LHCN-M2 (cell line): ENCODE measurements at places on chromosomes 1 and 21. TPM values are rescaled to one million over a fixed set of nuclear protein-coding genes. Genes with fewer than 3 reads are reported as not detected.

DNA sequence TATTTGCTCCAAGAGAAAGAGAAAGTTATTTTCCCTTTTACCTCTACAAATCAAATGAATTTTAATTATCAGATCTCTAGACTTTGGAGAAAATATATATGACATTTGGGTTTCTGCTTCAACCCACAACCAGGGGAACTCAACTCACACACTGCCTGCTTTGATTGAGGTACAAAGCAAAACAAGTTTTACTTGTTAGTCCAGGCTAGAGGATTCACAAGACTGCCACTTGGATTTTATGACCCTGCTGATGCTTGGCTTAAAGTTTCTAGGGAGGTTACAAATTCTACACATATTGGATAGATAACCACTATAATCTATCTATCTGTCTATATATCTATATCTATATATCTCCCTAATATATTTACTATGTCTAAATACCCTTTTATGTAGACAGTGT lies 467.3 kb upstream of the RGS18 start:
- DNase-seq, result no peak

- peak; percentile 77 for DNase-seq
These were observed 20.7 kb downstream of the MIS18A start for GRCh38 chr21:32257962-32258785.

DNA sequence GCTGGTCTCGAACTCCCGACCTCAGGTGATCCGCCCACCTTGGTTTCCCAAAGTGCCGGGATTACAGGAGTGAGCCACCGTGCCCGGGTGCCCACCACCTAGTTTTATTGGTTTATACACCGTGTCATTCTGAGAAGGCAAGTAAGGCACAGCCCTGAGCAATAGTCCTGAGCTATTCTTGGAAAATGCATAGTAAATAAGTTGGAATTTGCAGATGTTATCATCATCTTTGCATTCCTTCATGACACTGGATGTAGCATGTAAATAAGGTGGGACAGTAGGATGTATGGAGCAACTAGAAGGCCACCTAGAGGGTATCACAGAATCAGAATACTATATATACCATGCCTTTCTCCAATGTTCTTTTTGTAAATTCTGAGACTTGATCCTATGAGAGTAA lies 11.0 kb downstream of the TOR1AIP2 start:
- no peak for DNase-seq

- DNase-seq, result peak; percentile 80
These were observed 5.3 kb downstream of the FCRLB start for GRCh38 chr1:161726473-161727255.

- no peak for DNase-seq
These were observed 61.5 kb upstream of the RAB4A start for GRCh38 chr1:229209386-229209785.

- DNase-seq, result no peak
These were observed 124.9 kb downstream of the KCNK1 start for GRCh38 chr1:233738850-233739249.

GRCh38 chr21:45067462-45068285 lies 6.7 kb upstream of the ADARB1 start:
- no peak for DNase-seq

GRCh38 chr21:24577301-24577700 lies 1030.0 kb downstream of the MRPL39 start:
- no peak for DNase-seq

DNA sequence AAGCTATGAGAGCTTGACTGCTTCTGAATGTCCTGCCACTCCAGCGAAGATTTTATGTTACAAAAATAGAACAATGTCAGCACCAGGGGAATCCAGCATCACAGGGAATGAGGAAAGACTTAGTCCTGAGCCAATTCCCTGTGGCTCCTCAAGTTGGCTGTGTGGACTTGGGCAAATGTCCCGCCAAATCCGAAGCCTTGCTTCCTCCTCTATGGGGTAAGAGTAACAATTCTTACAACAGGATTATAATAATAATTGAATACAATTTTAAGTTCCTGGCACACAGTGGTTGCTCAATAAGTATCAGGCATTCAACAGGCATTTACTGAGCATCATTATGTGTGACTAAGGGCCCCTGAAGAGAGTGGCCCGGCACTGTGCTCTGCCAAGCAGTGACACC lies 44.4 kb downstream of the STPG1 start:
- no peak for DNase-seq

GRCh38 chr1:11768821-11769220 lies 6.8 kb downstream of the C1orf167 start:
- no peak for DNase-seq

DNA sequence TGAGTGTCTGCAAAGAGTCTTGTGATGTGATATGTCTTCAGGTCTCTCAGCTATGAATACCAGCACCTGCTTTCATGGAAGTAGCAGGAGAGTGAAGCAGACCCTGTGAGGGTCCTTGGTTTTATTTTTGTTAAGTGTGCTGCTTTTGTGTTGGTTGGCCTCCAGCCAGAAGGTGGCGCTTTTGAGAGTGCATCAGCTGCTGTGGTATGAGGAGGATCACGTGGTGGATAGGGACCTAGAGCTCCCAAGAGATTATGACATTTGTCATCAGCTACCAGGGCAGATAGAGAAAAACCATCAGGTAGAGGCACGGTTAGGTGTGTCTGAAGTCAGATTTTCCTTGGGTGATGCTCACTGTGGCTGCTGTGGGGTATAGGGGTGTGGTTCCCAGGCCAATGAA lies 1232.1 kb downstream of the MRPL39 start:
- DNase-seq, result no peak

DNA sequence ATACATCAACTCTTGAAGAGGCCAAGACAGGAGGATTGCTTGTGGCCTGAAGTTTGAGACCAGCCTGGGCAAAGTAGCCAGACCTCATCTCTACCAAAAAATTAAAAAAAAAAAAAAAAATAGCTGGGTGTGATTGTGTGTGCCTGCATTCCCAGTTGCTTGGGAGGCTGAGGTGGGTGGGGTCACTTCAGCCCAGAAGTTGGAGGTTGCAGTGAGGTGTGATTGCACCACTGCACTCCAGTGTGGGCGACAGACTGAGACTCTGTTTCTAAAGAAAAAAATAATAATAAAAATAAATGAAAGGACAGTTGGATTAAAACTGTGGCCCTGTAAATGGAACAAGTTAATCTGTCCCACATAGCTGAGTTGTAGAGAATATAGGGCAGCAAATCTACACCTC lies 18.9 kb upstream of the ZNF496 start:
- no peak for DNase-seq

DNA sequence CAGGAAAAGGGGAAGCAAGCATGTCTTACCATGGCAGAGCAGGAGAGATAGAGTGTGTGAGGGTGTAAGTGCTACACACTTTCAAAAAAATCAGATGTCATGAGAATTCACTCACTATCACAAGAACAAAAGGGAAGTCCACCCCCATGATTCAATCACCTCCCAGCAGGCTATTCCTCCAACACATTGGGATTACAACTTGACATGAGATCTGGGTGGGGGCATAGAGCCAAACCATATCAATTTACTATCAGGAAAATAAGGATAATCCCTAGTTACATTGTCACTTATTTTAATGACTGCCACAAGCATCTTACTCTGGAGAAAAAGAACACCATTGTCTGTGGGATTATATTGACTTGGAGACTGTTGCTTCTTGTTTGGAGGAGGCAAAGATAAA lies 66.1 kb upstream of the VANGL1 start:
- no peak for DNase-seq

GRCh38 chr1:156794506-156795373 lies 21.9 kb downstream of the SH2D2A start:
- no peak for DNase-seq

DNA sequence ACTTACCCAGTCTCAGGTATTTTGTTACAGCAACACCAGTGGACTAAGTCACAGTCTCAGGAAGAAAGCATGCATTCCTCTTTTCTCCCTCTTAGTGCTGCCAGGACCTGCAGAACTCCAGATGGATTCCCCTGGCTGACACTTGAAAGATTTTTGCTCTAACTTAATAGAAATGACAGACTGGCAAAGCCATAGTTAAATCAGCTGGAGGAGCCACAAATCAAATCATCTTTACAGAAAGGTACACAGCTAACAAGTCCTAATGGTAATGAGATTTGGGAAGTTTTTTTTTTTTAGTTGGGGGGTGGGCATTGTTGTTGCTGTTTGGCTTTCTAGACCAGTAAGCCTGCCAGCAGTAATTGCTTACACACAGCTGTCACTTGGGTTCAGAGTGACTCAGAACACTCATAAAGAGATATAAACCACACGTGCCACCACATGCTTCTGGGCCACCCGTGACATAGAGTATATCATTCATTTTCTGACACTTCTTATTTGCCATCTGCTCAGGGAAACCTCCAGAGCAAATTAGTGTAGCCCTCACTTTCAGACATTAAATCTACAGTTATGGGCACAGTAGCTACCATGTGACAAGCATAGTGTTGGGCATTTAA lies 72.4 kb downstream of the FH start:
- DNase-seq, result peak; percentile 86

DNA sequence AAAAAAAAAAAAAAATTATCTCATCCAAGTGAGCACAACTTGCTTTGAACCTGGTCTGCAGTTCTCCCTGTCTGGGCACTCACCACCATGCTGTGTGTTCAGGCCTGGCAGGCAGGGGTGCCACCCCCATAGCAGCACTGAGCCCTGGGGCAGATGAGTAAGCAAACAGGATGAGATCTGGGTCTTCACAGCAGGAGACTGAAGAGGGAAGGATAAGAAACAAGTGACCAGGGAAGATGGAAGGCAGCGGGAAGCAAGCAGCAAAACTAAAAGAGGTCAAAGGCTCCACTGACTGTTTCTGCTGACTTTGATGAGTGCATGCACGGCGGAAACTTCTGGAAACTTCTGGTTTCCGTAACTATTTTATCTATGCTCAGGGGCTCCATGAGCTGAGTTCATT lies 133.5 kb upstream of the SOD1 start:
- DNase-seq, result no peak

DNA sequence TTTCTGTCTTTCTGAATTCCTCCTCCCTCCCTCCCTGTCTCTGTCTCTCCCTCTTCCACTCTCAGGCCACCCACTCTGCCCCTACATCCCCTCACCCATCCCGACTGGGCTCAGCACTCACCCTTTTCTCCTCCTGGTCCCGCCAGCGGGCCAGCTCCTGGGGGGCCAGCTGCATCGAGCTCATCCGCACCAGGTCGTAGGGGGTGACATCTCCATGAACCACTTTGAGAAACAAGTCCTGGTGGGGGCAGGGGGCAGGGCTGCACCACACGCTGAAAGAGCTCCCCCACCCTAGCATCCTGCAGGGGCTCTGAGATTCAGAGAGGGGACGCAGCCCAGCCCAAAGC lies 17.8 kb downstream of the SPOCD1 start:
- DNase-seq, result no peak

- DNase-seq, result no peak
These were observed 2.3 kb upstream of the GPR161 start for GRCh38 chr1:168139070-168139469.

DNA sequence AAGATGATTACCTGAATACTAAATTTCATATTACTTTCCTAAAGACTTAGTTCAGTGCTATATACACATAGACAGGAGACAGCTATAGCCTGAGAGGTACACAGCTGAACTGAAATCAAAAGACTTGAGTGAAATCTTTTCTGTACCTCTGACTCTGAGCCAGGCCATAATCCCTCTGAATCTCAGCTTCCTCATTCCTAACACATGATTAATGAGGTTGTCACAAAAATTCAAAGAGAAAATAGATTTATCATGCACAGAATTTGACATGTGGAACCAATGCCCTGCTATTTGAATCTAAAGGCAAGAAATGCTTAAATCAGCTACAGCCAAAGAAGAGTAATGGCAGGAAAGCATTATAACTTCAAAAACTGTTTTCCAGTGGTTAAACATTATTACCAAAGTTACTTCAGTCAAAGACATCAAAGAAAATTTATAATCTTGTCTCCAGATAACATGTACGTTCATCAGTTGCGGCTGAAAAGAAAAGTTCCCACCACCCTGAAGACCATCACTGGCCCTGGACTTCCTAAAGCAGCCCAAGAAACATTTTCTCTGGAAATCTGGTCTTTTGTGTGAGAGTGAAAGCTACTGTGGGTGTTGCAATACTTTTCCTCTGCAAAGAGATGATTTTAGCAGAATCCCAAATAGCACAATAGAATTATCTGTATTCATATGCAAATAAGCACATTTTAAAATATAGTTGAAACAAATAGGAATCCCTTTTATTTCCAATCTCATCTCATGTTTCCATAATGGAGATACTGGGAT lies 13.8 kb upstream of the ATP1A1 start:
- peak; percentile 41 for DNase-seq

DNA sequence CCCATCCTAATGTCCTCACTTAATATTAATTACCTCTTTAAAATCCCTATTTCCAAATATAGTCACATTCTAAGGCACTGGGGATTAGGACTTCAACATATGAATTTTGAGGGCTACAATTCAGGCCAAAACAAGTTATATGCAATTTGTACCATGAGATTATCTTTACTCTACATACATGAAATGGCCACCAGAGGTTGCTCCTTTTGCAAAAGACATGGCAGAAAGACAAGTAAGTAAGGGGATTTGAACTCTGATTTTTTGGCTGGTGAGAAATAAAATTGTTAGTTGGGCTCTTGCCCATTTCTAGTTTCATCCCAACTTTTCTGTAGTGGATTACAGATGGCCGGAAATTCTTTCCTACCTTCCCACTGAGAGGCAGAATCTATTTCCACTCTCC lies 4.8 kb upstream of the ALG6 start:
- no peak for DNase-seq

GRCh38 chr1:242877229-242877628 lies 352.7 kb upstream of the PLD5 start:
- no peak for DNase-seq

DNA sequence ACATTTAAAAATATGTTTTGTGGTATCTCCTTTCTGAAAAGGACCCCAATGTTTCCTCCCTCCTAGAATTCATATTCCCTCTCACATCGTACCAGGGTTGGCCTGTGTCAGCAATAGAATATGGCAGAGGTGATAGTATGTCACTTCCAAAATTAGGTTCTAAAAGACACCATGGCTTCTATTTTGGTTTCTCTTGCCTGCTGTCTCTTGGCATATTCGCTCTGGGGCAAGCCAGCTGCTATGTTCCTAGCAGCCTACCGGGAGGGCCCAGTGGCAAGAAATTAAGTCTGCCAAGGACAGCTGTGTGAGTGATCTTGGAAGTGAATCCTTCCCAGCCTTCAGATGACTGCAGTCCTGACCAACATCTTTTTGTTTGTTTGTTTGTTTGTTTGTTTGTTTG lies 92.9 kb upstream of the PPM1J start:
- no peak for DNase-seq

- peak; percentile 63 for DNase-seq
These were observed 29.1 kb downstream of the PRRX1 start for GRCh38 chr1:170692866-170693575.

LCE6A gene
- not detected in 2 replicates for total RNA-seq

LCE2C gene
- not detected in 2 replicates for total RNA-seq

PPIAL4G gene
- total RNA-seq, result not detected in 2 replicates

DNAH14 gene
- 11.9 and 12.1 TPM in 2 replicates for total RNA-seq

HOOK1 gene
- total RNA-seq, result 0.11 and 0.19 TPM in 2 replicates

TSPEAR gene
- not detected in 2 replicates for total RNA-seq

SON gene
- 80.3 and 217 TPM in 2 replicates for total RNA-seq

CCDC17 gene
- 0.58 and 0.98 TPM in 2 replicates for total RNA-seq

ATP1A4 gene
- total RNA-seq, result not detected in 2 replicates

CFHR4 gene
- not detected in 2 replicates for total RNA-seq
